ENCODE measurements at places on chromosomes 7 and 10.
A peak's percentile ranks its signal among the peaks of the same experiment; 100 is the strongest.

DNA sequence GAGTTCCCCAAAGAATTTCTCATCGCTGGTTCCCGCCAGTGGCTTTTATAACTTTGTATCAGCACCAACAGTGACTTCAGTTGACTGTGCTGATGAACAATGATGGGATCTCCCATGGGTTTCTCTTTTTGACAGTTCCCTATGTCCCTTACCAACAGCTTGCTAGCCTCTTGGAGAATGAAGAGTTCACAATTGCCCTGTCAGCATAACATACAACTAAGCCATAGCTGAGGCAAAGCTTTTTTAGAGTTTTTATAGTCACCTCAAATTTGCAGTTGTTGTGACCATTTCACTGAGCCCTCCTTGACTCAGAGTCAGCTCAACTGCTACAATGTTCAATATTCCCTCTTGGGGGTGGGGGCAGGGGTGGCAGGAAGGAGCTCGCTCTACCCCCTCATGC lies 179.8 kb downstream of the TFEC start:
- DNase-seq = no peak
- no peak overlapping the region for H3K4me3 ChIP-seq
- no peak overlapping the region for H3K27ac ChIP-seq
- no peaks in the 10 kb centered on the region for H3K36me3 ChIP-seq
- no peaks in the 10 kb centered on the region for H3K4me1 ChIP-seq

- no peaks in the 10 kb centered on the region for H3K27me3 ChIP-seq
- no peaks in the 10 kb centered on the region for H3K36me3 ChIP-seq
- no peak for DNase-seq
- no peak overlapping the region for H3K4me3 ChIP-seq
- peak overlapping the region; percentile 81 for H3K27ac ChIP-seq
- peaks cover 14% of the 10 kb centered on the region for H3K4me1 ChIP-seq
Measured at GRCh38 chr7:47669901-47670384, 88.0 kb upstream of the TNS3 start.

DNA sequence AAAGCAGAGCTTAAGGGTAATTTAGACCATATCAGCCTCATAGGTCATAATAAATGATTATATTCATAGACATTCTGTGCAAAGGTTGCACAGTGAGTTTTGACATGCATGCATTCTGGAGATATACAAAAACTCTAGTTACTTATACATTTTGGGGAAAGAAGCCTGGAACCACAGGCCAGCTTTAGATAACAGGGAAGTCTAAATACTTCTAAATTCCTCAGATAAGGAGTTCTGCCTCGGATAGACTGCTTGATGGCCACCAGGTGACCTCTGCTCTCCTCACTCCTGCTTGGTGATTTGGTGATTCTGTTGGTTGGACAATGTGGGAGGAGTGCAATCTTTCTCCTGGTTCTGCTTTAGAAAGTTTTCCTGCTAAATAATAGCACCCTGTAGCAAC lies 77.9 kb downstream of the SGMS1 start:
- no peaks in the 10 kb centered on the region for H3K36me3 ChIP-seq
- H3K27me3 ChIP-seq = no peaks in the 10 kb centered on the region
- peaks cover 23% of the 10 kb centered on the region for H3K4me1 ChIP-seq

DNA sequence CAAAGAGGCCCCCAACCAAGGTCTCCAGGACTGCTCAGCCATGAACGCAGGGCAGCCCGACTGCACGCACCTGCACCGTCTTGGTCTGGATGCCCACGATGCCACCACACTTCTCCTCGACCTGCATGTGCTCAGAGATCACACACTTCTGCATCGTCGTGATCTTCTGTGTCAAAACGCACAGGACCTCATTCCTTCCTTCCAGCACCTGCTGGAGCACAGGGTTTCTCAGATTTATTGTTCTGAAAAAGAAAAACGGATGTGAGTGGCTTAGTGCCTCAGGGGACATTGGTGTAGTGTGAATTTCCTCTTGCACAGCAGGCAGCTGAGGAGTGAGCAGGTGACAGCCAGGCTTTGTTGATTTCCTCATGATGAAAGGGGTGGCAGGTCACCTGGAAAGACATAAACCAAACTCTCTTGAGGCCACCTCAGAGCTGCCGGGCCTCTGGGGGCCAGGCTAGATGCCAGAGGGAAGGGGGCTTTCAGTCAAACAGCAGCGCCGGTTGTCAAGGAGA lies 38.2 kb downstream of the GSDME start:
- no peak overlapping the region for H3K4me3 ChIP-seq
- H3K27ac ChIP-seq = no peak overlapping the region
- H3K27me3 ChIP-seq = no peaks in the 10 kb centered on the region

DNA sequence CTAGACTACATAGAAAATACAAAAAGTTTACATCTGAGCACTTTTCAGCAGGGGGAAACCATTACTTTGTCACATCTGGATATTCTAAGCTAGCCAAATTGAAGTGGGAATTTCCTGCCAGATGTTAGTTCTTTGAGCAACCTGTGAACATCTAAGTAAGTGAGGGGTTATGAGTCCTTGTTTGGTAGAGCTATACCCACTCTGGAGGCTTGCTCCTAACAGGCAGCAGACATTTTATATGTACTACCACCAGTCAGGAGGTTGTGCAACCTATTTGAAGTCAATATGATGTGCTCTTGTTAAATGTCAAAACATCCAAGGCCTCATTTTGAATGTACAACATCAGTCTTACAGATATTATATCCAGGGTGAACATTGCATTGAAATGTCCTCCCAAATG lies 143.3 kb upstream of the KAT6B start:
- H3K4me3 ChIP-seq = no peak overlapping the region
- H3K27ac ChIP-seq = no peak overlapping the region
- peaks cover 10% of the 10 kb centered on the region for H3K4me1 ChIP-seq
- no peaks in the 10 kb centered on the region for H3K27me3 ChIP-seq

DNA sequence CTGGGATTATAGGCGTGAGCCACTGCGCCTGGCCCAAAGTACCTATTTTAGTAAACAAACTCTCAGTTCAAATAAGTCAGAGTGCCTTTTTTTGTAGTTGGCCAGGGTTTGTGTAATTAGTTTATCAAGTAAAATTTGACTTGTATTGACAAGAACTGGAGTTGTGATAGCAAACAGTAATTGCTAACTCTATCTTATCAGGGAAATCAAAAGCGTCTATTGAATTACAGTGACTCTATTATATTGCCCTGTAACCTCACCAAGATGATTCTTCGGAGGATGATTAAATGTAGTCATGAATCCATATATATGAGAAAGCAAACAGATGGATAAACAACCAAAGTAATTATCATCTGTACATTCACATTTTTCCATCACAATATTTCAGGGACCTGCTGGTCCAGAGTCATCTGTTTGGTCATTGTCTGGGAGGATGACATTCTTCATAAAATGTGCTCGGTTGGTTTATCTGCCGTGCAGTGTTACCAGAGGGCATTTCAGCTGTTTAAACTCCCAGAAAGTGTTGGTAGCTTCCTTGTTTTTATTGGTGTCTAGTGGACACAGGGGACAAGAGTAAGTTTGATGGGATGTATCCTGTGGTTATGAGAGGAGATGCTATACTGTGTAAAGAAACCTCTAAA lies 35.6 kb downstream of the DOCK1 start:
- no peak for DNase-seq
- no peaks in the 10 kb centered on the region for H3K27me3 ChIP-seq
- no peaks in the 10 kb centered on the region for H3K4me1 ChIP-seq
- no peak overlapping the region for H3K27ac ChIP-seq

DNA sequence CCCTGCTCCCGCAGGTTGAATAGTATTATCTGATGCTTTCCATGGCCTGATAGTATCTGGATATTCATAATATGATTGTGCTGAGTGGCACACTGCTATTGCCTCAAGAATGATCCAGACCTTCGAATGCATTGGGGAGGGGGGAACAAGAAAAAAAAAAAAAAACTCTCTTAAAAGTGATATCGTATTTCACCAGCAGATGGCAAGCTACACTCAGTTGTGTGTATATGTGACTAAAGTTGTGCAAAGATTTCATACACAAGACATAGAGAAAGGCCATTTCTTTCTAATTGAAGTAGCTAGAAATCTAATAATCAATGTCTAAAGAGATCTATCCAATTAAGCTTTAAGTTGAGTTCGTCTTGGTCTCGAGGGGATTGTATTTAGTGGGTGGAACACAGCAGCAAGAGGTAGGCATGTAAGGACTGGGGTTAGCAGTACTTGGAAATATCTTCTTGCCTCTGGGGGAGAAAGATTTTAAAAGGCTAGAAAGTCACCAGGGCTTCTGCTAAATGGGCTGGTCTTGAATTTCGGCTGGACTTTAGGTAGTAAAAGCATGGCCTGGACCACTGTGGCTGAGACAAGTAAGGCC lies 15.3 kb downstream of the SFRP4 start:
- DNase-seq = no peak
- H3K27me3 ChIP-seq = no peaks in the 10 kb centered on the region
- no peak overlapping the region for H3K27ac ChIP-seq
- H3K4me3 ChIP-seq = no peak overlapping the region

- no peaks in the 10 kb centered on the region for H3K27me3 ChIP-seq
- no peak overlapping the region for H3K27ac ChIP-seq
- H3K4me3 ChIP-seq = no peak overlapping the region
- H3K4me1 ChIP-seq = no peaks in the 10 kb centered on the region
Measured at GRCh38 chr7:95976369-95977060, 204.2 kb downstream of the DYNC1I1 start.

DNA sequence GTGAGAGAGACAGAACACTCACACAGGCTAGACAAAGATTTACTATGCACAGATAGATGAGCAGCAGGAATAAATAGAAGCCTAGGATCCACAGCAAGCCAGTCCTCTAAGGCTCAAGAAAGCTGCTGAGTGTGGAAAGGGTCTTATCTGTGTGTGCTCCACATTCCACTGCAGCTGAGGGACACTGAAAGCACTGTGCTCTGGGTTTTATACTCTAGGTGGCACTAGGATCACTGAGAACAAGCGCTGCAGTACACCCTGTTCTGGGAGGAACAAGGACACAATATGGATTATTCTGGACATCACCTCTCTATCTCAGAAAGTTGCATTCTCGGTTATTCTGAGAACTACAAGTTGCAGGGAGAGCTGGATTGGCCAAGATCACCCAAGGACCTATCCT lies 4.9 kb upstream of the KLHL7 start:
- H3K27me3 ChIP-seq = no peaks in the 10 kb centered on the region
- H3K36me3 ChIP-seq = peaks cover 4% of the 10 kb centered on the region
- DNase-seq = no peak
- no peaks in the 10 kb centered on the region for H3K4me1 ChIP-seq

- DNase-seq = no peak
- no peak overlapping the region for H3K4me3 ChIP-seq
- H3K4me1 ChIP-seq = no peaks in the 10 kb centered on the region
- no peaks in the 10 kb centered on the region for H3K27me3 ChIP-seq
Measured at GRCh38 chr7:26646336-26647048, 217.9 kb downstream of the SKAP2 start.

- no peak for DNase-seq
- H3K27me3 ChIP-seq = no peaks in the 10 kb centered on the region
- no peak overlapping the region for H3K27ac ChIP-seq
- no peak overlapping the region for H3K4me3 ChIP-seq
- no peaks in the 10 kb centered on the region for H3K4me1 ChIP-seq
- no peaks in the 10 kb centered on the region for H3K36me3 ChIP-seq
Measured at GRCh38 chr10:79994556-79994955, 45.7 kb upstream of the SFTPD start.

- no peak overlapping the region for H3K27ac ChIP-seq
- DNase-seq = peak; percentile 39
- H3K27me3 ChIP-seq = peaks cover 21% of the 10 kb centered on the region
- H3K4me1 ChIP-seq = no peaks in the 10 kb centered on the region
- H3K4me3 ChIP-seq = no peak overlapping the region
Measured at GRCh38 chr10:132886211-132887099, 55.9 kb downstream of the CFAP46 start.

DNA sequence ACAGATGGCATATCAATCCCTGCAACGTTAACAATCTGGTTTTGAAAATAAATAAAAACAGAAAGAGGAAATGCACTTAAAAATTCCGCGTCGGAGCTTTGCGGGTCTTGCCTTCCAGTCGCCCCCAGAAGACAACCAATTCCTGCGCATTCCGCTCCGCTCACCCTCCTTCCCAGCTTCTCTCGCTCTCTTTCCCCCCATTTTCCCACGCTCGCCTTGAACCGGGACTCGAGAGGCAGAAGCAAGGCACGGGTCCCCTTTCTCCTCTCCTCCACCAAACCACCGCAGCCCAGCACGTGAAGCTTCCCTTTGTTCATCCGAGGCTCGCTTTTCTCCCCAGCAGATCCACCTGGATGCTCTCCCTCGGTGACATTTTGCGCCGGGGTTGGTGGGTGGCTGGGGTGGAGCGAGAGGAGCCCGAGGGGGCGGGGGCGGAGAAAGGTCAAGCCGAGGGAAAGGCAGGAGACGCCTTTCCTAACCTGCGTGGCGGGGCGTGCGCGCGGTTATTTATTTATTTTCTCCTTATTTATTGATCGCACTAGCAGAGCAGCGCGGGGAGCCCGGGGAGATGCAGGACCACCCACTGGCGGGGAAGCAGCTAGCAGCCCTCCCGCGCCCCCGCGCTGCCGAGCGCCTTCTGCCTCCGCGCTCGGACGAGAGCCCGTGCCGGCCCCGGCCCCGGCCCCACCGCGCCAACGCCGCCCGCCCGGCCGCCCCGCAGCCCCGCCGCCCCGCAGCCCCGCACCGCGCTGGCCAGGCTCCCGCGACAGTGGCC lies at the start of gene KCND2:
Gene KCND2, plus strand, starts transcription at position 475 of the 775 bp plus-strand sequence.
- no peak within 1 kb of the TSS for H3K27ac ChIP-seq
- H3K4me1 ChIP-seq = no peaks in the 10 kb centered on the region
- H3K4me3 ChIP-seq = peak within 1 kb of the TSS; percentile 66
- DNase-seq = no peak
- no peaks in the 10 kb centered on the region for H3K36me3 ChIP-seq

DNA sequence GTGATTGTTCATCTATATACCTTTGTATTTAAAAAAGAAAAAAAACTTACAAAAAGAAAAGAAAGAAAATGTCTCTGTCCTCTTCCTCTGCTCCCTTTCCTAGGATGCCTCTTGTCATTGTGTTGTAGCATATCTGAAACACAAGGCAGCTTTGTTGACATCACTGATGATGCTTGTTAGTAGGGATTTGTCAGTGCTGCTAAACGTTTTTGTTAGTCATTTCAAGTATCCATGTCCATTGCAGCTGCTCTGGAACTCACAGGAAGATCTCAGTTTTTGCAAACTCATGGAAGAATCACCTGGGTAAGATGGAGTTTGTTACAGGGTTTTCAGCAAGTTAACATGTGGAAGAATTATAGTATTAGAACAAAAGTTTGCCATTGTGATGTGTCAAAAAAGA lies 123.6 kb downstream of the CCSER2 start:
- no peak overlapping the region for H3K27ac ChIP-seq
- no peaks in the 10 kb centered on the region for H3K27me3 ChIP-seq
- no peak overlapping the region for H3K4me3 ChIP-seq
- no peaks in the 10 kb centered on the region for H3K36me3 ChIP-seq
- DNase-seq = no peak
- peaks cover 6% of the 10 kb centered on the region for H3K4me1 ChIP-seq

All from psoas muscle (tissue), 8 donors.